ENCODE measurements at places on chromosomes 12 and 14.

GRCh38 chr12:65169320-65170208 is at the start of gene LEMD3:
Gene LEMD3 (plus strand): TSS chr12:65169583. CDS start chr12:65169597, 14 bp downstream.
- peak; percentile 98 for DNase-seq

DNA sequence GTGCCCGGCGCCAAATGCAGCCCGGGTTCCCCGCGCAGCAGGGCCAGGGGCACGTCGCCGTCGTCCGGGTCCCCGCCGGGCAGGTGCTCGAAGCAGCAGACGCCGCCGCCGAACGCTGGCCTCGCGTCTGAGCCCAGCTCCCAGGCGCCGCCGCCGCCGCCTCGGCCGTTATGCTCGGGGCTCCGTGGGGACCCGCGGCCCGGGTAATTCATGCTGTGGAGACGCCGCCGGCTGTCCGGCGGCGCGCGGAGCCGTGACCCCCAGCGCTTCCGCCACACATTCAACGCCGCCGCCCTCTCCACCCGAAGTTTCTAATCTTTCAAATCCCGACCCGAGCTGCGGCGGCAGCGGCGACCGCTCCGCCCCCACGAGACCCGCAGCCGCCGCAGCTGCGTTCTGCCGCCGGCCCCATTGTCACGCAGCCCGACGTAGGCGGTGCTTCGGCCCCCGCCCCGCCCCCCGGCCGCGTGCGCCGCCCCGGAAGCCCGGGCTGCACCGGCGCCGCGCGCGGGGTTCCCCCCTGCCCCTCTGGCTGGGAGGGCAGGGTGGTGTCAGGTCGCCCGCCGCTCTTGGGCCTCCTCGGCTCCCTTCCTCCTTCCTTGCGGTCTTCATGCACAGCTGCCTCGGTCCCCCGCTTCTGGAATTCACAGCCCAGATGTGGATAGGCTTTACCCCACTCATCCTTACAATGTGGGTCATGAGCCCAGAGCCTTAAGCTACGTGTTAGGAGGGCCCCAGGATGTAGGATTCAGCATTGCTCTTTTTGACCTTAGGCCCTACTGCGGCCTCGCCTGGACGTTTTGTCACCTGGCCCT is at the start of gene DDHD1:
Gene DDHD1 (minus strand): TSS at position 437 of the 815 bp plus-strand sequence. CDS start 225 bp downstream, at position 212.
- DNase-seq: peak; percentile 89

DNA sequence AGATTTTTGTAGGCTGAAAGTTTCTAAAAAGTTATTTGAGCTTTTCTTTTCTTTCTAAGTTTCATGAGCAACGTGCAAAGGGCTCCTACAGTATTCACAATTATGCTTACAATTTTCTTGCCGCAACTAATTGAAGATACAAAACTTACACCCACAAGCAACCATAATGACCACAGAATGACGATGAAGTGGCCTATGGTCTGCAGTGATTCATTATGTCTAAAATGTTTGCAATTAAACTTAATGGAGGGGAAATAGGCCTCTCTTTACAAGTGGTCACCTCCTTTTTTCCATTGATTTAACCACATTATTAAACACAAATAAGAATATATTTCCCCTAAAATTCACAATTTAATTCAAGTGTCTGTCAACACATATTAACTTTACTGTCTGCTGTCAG is 732.6 kb upstream of the FLRT2 start:
- DNase-seq: no peak

- no peak for DNase-seq
These were observed 77.0 kb downstream of the BICD1 start for GRCh38 chr12:32183650-32184049.

GRCh38 chr12:38809832-38810231 is 95.6 kb downstream of the CPNE8 start:
- DNase-seq: no peak

GRCh38 chr12:111434680-111435338 is 29.1 kb downstream of the SH2B3 start:
- no peak for DNase-seq

DNA sequence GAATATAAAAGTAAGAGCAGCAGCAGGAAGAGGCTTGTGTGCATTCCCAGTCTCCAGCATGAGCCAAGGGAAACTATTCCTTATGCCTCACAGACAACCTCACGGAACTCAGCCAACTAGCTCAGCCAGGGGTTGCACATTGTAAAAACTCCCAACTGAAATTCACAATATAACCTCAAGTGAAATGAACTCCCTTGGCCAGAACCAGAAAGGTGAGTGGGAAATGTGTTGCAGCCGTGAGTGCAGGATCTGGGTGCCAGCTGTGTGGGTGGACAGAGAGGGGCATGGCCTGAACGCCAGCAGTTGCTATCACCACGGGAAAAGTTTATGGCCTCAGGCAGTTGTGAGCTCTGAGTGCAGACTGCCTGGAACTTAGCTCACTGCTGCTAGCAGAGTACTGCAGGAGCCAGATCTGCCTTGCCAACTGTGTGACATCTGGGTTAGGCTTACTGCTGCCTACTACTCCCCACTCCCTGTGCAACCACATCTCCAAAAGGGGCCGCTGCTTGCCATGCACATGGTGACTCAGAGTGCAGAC is 2.3 kb upstream of the CLEC1A start:
- DNase-seq: peak; percentile 78

DNA sequence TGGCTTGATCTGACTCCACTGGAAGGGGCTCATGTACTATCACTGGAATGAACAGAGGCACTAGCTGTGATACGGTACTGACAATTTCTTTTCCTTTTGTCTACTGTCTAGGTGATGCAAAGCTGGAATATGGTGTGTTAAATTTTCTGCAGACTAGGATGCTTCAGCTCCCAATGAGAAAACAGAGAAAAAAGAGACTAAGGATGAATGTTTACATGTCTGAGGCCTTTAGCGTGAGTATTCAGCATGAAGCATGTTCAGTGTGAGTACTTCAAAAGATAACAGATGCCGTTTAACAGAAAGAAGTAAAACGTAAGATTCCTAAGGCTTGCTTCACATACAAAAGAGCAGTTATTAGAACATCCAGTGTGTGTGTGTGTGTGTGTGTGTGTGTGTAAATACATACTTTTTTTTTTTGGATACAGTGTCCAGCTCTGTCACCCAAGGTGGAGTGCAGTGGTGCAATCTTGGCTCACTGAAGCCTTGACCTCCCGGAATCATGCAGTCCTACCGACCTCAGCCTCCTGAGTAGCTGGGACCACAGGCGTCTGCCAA is 92.3 kb upstream of the FERMT2 start:
- no peak for DNase-seq

DNA sequence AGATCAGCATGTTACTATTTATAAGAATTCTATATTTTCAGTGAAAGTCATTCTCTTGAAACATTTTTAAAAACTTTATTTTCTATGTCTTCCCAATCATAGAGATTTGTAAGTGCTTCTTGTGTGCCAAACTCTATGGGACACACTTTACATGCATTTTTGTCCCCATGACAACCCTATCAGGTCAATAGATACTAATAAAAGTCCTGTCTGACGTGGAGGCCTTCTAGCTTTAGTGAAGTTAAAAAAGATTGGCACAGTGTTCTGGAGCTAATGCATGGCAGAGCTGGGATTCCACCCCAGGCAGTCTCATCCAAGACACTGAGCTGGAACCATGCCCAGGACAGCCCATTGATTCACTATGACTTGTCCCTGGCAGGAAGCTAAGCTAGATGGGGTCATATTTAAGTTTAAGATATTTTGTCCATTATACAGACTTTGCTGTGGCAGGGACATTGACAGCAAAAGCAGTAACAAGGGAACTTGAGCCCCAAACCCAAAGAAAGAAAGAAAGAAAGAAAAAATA is 28.1 kb downstream of the TTC6 start:
- DNase-seq: peak; percentile 71

DNA sequence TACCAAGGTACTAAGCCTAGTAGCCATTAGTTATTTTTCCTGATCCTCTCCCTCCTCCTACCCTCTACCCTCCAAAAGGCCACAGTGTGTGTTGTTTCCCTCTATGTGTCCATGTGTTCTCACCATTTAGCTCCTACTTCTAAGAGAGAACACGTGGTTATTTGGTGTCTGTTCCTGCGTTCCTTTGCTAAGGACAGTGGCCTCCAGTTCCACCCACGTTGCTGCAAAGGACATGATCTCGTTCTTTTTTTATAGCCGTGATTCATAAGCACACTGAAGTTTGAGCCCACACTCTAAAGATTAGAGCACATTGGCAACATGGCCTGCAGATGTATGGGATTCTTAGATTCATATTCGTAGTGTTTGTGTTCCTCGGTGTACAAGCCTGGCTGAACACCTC is 8.1 kb upstream of the STX2 start:
- no peak for DNase-seq

DNA sequence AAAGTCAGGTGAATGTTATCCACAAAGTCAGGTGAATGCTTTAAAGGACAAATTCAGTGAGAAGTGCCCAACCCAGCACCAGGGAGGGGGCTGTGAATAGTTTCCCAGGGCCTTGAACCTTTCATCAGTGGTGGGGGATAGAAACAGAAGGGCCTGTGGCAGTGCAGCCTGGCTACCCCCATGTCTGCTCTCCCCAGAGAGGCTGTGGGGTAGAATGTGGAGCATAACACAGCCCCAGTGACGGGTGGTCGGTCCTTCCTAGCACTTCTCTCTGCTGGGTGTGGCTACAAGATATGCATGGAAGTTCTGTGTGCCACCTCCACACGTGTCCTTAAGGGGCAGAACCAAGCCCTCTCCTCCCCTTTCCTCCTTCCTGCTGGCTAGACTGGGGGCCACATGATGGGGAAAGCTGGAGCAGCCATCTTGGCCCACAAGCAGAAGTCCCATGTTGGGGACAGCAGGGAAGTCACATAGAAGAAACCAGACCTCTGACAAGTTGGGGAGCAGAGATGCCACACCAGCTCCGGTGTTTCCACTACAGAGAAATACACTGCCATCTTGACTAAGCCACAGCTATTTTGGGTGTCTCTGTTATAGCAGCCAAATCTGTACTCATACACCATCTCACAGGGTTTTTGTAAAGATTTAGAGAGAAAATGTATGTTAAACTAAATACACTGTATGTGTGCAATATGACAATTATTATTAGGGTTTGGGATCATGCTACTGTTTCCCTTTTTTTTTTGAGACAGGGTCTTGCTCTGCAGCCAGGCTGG is 17.0 kb downstream of the RITA1 start:
- DNase-seq: no peak

GRCh38 chr14:104651876-104652260 is 37.5 kb upstream of the INF2 start:
- DNase-seq: no peak

GRCh38 chr14:89507926-89508460 is 91.0 kb upstream of the FOXN3 start:
- no peak for DNase-seq

DNA sequence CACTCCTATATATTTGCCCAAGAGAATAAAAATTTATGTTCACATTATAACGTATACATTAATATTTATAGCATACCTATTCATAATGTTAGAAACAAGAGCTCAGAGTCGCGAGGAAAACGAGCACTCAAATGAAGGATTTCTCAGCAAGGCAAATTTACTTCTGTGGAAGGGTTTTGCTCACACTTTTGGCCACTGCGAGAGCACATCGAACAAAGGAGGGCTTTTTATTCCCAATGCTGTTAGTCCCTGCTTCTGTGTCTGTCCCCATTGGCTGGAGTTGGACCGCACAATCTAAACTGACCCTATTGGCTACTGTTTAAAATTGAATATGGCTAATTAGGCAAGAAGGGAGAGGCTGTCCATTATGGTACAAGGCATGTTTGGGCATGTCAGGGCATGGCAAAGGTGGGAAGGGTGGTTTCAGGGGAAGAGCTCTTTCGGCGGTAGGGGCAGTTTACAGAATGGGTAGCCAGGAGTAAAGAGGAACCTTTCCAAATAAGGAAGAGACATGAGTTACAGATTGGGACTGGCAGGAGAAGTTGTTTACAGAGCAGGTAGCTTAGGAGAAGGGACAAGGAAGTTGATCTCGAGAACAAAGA is 702.9 kb downstream of the TRHDE start:
- DNase-seq: no peak

GRCh38 chr14:106459971-106460730 is 933.8 kb downstream of the TMEM121 start:
- DNase-seq: no peak

- DNase-seq: no peak
These were observed 4.5 kb upstream of the DPF3 start for GRCh38 chr14:72898448-72898847.

- no peak for DNase-seq
These were observed 139.8 kb downstream of the TSPAN9 start for GRCh38 chr12:3216726-3217682.

DNA sequence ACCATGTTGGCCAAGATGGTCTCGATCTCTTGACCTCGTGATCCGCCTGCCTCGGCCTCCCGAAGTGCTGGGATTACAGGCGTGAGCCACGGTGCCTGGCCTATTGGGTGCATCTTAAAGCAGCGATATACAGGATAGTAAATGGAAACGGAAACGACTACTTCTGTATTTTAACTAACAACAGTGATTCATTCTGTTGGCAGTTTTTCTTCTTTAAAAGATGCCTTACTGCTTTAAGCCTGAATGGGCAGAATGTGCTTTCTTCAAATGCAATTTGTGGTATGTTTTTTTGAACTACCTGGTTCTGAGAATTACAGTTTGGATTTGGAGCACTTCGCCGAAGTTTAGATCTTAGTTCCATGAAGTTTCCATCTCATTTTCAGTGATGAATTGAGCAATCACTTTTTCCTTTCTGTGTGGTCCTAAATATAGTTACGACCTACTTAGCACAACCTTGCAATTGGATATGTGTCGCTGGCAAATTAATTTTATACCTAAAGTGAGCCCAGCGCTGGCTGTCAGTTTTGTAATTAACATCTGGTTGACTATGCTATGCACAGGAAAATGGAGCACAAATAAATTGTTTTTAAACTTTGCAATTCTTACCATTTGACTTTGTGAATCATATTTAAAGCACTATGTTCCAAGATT is 53.6 kb upstream of the EIF5 start:
- DNase-seq: no peak

DNA sequence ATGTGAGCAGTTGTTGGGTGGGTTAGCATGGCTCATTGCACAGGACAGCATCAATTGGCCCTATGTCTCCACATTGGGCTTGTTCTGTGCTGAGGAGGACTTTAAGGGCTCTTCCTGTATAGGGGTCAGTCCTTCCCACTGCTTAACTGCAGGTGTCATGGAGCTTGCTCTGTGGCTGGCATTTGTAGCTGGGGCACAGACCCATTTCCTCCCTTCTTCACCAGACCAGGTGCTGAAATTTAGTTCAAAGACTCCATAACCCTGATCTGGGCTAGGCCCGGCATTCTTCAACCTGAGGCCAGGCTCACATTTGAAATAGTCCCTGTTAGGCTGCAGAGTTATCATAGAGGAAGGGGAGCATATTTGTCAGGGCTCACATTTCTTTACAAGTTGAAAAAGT is 12.8 kb downstream of the CHST11 start:
- DNase-seq: no peak

GRCh38 chr12:1657688-1658087 is 28.7 kb downstream of the WNT5B start:
- no peak for DNase-seq

GRCh38 chr12:85676816-85677749 is 159.1 kb downstream of the RASSF9 start:
- no peak for DNase-seq
